CD14-positive monocyte (primary cell): ENCODE measurements at places on chromosomes 12 and 14. TPM values are rescaled to one million over a fixed set of nuclear protein-coding genes. Genes with fewer than 3 reads are reported as not detected.

- DNase-seq: no peak
Observed at GRCh38 chr12:94916663-94917062, 86.8 kb downstream of the NDUFA12 start.

- no peak for DNase-seq
Observed at GRCh38 chr12:68631227-68631626, 20.5 kb downstream of the RAP1B start.

DNA sequence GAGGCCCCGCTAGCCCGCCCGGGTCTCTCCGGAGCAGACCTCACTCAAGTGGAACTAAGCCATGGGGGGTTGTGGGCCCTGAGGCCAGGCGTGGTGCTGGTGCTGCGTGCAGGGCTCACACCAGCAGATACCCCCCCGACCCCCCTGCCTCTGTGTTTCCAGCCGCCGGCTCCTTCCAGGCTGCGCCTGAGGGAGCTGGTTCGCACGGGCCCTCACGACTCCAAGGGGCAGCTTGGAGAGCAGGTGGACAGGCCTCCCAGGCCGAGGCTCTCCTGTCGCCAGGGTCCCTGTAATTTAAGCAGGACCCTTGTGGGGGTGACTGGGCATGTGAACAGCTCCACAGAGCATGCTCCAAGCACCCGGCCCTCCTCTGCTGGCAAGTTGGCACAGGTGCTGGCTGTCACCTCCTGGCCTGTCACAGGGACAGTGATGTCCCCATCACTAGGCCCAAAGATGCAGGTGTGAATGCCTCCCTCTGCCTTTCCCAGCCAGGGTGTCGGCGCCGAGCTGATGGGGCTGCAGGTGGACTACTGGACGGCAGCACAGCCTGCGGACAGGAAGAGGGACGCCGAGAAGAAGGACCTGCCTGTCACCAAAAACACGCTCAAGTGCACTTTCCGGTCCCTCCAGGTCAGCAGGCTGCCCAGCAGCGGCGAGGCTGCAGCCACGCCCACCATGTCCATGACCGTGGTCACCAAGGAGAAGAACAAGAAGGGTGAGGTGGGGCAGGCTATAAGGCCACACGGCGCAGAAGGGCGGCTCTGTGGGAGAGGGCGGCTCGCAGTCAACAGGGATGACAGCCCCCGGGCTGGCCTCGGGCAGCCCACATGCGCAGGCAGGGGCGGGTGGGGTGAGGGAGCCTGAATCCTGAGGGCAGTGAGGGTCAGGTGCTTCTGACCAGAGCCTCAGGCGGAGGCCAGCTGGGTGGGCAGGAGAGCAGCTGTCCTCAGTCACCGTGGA lies 5.9 kb upstream of the TEX22 start:
- DNase-seq: no peak

- no peak for DNase-seq
Observed at GRCh38 chr12:1205512-1206060, 214.6 kb downstream of the ERC1 start.

- DNase-seq: no peak
Observed at GRCh38 chr12:75308279-75308678, 21.8 kb downstream of the CAPS2 start.

GRCh38 chr12:45666816-45667215 lies 62.7 kb upstream of the ARID2 start:
- DNase-seq: no peak

- DNase-seq: no peak
Observed at GRCh38 chr12:122757568-122757967, 4.9 kb downstream of the DENR start.

- no peak for DNase-seq
Observed at GRCh38 chr12:68482014-68482413, 128.7 kb upstream of the RAP1B start.

Gene APOLD1
- polyA plus RNA-seq: 0.08 TPM

DNA sequence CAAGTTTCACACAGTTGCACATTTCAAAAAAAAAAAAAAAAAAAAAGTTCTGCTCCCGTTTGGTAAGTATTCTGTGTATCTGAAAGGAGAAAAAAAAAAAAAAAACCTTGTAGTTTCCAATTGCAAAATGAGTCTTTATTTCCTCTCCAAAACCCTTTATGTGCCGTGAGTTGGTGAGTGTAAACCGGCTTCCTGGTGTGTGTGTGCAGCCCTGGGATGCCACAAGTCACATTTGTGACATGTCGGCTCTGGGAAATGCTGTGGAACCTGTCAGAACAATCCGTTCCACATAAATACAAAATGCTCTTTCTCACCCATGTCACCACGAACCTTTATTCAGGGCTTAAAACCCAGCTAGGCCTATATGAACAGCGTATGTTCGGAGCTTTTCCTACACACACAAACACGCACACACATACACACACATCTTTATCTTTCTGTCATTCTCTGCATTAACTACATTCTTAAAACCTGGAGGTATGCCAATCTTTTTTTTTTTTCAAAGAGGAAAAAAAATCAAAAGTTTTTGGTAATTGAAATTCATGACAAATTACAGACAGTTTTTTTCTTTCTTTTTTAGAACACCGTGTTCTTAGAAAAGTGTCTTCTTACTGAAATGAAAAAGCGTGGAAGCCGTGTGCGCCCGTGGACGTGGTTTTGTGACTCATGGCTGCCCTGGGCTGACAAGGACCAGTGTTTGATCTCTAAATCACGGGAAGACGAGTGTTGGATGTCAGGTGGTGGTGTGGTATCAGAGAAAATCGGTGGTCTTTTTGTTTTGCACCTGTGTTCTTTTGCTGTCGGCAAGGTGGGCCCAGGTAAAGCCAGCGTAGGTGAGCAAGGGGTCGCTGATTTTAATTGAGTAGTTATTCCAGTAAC lies 612.0 kb downstream of the VRK1 start:
- DNase-seq: no peak

Gene PLXNC1
- polyA plus RNA-seq: 14.3 TPM

Gene GDF3
- polyA plus RNA-seq: not detected

Gene NFE2
- 157 TPM for polyA plus RNA-seq

Gene PLEKHG7
- polyA plus RNA-seq: not detected

- DNase-seq: no peak
Observed at GRCh38 chr14:65915125-65915524, 502.6 kb downstream of the FUT8 start.

GRCh38 chr12:2212971-2213869 lies 160.4 kb downstream of the CACNA1C start:
- DNase-seq: no peak

DNA sequence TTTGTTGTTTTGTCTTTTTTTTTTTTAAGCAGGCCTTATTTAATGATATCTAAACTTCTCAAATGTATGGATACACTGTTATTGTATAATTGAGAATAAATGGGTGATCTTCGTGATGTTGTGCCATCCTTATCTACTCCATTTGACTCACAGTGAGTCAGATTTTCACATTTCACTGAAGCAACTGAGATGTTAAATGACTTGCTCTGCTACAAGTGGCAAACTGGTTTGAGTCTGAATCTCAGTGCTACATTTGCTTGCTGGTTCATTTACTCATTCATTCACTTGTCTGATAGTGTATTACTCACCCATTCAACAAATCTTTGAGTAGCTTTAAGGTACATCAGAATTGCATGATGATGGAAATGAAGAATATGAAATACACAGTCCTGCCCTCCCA lies 2.6 kb downstream of the KIAA0586 start:
- DNase-seq: no peak

DNA sequence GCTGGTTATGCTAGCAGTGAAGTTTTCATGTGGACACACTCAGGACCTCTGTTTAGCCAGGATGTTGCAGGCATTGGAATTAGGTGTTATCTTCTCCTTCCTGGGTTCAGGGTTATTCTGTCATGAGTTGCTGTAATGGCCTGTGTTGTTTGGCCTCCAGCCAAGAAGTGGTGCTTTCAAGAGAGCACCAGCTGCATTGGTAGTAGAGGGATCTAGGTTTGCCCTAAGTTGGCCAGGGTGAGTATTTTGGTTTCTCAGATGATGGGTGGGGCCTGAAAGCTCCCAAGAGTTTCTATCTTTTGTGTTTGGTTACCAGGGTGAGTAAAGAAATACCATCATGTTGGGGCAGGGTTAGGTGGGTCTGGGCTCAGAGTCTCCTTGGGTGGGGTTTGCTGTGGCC lies 2.7 kb upstream of the GZMH start:
- no peak for DNase-seq

GRCh38 chr12:10395390-10395998 lies 5.7 kb upstream of the KLRK1 start:
- DNase-seq: peak; percentile 71

- DNase-seq: no peak
Observed at GRCh38 chr12:92675092-92675865, 27.5 kb upstream of the PLEKHG7 start.

- no peak for DNase-seq
Observed at GRCh38 chr14:47539031-47539461, 136.4 kb downstream of the MDGA2 start.
